Stimulated activated CD4-positive, alpha-beta T cell treated with anti-CD3 and anti-CD28 coated beads, Interleukin-15, amount 100 ng/mL, for 24 hours (primary cell): ENCODE measurements at places on chromosomes 16 and 17.

- no peak for DNase-seq
Measured at GRCh38 chr16:8729779-8730334, 55.4 kb downstream of the ABAT start.

GRCh38 chr16:4202615-4203345 lies 39.1 kb downstream of the SRL start:
- DNase-seq: no peak

- peak; percentile 75 for DNase-seq
Measured at GRCh38 chr17:44363613-44364159, at the start of gene FAM171A2. Gene FAM171A2 (minus strand): TSS chr17:44363853. CDS start chr17:44363714, 139 bp downstream.

DNA sequence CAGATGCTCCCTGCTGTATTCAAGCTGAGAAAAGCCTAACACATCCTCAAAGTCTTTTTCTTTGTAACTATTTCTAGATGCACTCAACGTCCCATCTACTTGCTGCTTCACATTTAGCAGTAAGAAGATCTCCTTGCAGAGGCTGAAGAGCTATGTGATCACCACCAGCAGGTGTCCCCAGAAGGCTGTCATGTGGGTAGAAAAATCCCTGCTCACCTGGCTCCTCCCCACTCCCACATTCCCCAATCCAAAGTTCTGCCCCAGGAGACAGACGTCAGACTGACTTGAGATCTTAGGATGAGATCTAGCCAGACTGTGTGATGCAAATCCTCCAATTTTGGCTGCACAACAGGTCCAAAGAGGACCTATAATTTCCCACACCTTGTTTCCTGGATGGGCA lies 1.1 kb downstream of the CCL13 start:
- DNase-seq: no peak

- no peak for DNase-seq
Measured at GRCh38 chr17:73795730-73796129, 151.5 kb upstream of the SDK2 start.

GRCh38 chr16:12899529-12900143 lies 1.8 kb upstream of the SHISA9 start:
- no peak for DNase-seq

GRCh38 chr16:29815793-29816693 lies at the start of gene PAGR1:
Gene PAGR1 (plus strand): TSS chr16:29816152. CDS start chr16:29816526, 374 bp downstream.
- peak; percentile 98 for DNase-seq

DNA sequence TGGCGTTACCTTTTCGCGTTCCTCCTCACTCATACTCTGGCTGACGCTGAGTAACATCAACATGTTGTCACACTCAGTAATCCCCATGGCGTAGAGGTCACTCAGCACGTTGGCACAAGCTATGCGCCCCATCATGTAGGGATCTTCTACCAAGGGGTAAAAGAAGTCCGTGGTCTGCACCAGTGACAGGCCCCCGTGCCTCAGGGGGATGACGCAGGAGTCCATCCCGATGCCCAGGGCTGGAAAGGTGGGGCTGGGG lies 596 bp downstream of the SEPHS2 start:
- DNase-seq: no peak
